ENCODE measurements at places on chromosomes 13 and 19. TPM values are rescaled to one million over a fixed set of nuclear protein-coding genes. Genes with fewer than 3 reads are reported as not detected.

Gene PVR
- total RNA-seq, result 137 TPM

Gene ZNF473
- 6.5 TPM for total RNA-seq

Gene KDELR1
- total RNA-seq, result 96.8 TPM

Gene DPF1
- 2.4 TPM for total RNA-seq

Gene SH2D3A
- total RNA-seq, result not detected

Gene COX6B1
- total RNA-seq, result 480 TPM

Gene PABPC3
- 0.32 TPM for total RNA-seq
